NCI-H2081 (cell line): ENCODE measurements at places on chromosomes 7 and 10.

- no peak for DNase-seq
Observed at GRCh38 chr10:72729528-72729927, 37.6 kb downstream of the MCU start.

- DNase-seq, result no peak
Observed at GRCh38 chr7:125424721-125425120, 495.1 kb upstream of the POT1 start.

DNA sequence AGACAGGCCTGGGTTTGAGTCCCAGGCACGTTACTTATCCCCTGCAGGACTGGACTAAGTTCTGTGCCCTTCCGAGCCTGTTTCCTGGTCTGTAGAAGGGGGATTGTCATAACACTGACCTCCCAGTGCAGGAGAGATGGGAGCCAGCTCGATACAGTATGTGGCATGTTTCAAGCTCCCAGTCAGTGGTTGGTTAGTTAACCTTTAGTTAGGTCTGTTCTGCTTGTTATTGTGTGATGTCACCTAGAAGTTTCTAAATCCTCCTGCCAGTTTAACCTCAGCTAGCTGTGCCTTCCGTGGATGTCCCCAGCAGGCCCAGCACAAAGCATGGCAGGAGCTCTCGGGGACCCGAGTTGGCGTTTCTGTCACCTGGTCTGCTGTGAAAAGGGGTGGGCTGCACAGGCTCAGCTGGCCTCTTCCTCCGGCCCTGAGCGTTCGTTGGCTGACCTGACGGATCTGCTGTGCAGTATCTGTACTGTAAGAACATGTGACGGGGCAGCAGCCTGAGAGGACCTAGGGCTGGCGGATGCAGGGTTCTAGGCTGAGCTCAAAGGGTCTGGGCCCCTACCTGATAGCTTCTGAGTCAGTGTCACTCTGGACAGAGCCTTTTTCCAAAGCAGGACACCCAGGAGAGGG lies 53.0 kb downstream of the SPOCK2 start:
- no peak for DNase-seq

GRCh38 chr7:92621026-92621540 lies 30.9 kb upstream of the FAM133B start:
- DNase-seq, result peak; percentile 80

GRCh38 chr7:91325726-91326125 lies 61.5 kb downstream of the FZD1 start:
- no peak for DNase-seq

GRCh38 chr10:70532554-70533188 lies 54.1 kb downstream of the PALD1 start:
- no peak for DNase-seq

DNA sequence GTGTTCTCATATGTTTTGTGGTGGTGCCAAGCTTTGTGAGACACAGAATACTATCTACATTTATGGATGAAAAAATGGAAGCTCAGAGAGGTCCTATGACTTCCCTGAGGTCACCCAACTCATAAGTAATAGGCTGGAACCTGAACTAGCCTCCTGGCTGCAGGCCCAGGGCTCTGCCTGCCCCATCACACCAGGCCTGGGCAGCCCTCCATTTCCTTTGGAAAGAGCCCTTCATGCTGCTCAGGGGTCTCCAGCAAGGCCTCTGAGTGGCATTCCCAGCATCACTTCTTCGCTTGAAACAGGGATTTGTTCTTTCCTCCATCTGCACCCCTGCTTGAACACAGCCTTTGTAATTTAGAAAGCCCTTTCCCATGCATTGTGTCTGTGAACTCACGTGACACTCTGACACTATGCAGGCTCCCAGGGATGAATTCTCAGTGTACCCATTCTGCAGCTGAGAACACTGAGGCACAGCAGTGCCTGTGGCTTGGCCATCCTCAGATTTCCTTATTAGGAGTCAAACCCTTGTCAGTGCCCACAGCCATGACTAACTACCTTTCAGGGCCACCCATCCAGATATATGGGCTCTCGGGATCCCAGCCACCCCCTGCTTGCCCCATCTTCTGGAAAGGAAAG lies 127.8 kb upstream of the PPIF start:
- no peak for DNase-seq

- DNase-seq, result no peak
Observed at GRCh38 chr7:120053390-120053961, 219.5 kb upstream of the KCND2 start.

- no peak for DNase-seq
Observed at GRCh38 chr10:113858541-113858940, 4.1 kb downstream of the NHLRC2 start.

DNA sequence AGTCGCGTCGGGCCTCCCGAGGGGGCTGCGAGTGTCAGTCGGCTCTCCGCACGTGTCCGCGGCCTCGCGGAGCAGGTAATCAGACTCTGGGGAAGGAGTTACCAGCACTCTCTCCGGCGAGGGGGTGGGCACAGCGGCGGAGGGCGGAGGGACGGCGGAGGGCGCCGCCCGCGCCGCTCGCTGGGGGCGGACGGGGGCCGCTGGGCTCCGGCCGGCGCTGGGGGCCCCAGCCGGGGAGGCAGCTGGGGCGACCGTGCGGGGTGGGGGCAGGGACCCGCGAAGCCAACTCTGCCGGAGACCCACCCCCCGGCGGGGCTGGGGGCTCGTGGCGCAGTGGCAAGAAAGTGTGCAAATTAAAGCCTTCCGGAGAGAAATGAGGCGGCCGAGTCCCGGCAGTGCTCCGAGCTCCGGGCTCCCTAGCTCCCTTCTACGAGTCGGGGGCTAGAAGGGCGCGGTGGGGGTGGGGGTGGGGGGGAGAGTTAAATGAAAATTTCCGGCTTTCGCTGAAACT lies at the start of gene CDK6:
Gene CDK6 (minus strand): TSS at position 85 of the 511 bp plus-strand sequence. CDS start 3,250 bp downstream, outside the sequence.
- no peak for DNase-seq

- no peak for DNase-seq
Observed at GRCh38 chr10:13335881-13336280, 12.2 kb downstream of the SEPHS1 start.

- DNase-seq, result no peak
Observed at GRCh38 chr7:18936265-18936664, 181.2 kb downstream of the TWIST1 start.
